ENCODE measurements at places on chromosomes 12 and 14.

- no peak for DNase-seq
Measured at GRCh38 chr14:61621444-61621843, 73.9 kb upstream of the HIF1A start.

DNA sequence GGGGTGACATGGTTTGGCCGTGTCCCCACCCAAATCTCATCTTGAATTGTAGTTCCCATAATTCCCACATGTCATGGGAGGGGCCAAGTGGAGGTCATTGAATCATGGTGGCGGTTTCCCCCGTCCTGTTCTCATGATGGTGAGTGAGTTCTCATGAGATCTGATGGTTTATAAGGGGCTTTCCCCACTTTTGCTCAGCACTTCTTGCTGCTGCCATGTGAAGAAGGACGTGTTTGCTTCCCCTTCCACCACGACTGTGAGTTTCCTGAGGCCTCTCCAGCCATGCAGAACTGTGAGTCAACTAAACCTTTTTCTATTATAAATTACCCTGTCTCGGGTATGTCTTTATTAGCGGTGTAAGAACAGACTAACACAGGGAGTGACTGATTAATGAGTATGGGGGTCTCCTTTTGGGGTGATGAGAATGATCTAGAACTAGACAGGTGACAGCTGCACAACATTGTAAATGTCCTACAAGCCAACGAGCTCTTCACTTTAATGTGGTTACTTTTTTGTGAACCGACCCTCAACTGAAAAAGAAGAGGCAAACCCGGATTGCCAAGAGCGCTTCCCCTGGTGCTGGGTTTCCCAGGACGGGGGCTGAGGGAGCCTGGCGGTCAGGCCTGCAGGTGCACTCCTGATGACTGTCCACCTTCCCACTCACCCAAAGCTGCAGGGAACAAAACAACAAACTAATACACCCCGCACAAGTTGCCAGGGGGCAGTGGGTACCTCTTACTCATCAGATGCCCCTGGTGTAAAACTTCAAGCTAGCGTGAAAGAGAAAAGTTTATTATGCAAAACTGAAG lies 90.1 kb downstream of the NCOR2 start:
- no peak for DNase-seq

DNA sequence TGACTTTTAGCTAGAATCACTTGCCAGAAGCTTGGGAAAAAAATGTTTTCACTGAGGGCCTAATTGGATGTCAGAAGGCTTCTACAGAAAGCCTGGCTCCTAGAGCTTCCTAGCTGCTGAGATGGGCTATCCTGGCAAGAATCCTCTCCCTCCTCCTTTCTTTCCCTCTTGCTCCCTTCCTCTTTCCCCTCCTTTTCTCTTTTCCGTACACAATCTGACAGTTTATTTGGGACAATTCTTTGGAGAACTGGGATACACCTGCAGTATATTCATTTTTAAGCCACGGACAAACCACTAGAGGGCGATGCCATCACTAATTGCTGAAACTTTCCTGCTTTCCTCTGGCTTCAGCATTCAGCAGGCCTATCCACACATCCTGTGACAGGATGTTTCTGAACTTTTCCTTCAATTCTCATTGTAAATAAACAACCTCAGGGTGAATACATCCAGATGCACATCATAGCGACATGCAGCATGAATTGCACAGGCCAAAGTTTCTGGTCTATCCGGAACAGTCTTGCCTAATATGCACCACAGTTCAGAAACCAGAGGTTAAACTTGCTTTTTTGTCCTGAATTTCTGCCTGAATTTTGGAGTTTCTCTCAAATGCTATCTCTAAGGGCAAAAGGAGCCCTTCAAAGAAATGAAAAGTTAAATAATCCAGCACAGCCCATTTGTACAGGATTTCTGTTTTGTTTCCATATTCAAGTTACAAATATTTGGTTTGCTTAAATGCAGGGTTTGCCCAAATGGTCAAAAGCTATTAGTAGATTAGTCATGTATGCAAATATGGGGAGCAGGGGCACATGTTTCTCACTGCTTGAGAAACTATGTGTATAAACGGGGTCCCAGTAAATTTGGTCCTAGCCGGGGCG lies 142.8 kb downstream of the PAWR start:
- DNase-seq = no peak

DNA sequence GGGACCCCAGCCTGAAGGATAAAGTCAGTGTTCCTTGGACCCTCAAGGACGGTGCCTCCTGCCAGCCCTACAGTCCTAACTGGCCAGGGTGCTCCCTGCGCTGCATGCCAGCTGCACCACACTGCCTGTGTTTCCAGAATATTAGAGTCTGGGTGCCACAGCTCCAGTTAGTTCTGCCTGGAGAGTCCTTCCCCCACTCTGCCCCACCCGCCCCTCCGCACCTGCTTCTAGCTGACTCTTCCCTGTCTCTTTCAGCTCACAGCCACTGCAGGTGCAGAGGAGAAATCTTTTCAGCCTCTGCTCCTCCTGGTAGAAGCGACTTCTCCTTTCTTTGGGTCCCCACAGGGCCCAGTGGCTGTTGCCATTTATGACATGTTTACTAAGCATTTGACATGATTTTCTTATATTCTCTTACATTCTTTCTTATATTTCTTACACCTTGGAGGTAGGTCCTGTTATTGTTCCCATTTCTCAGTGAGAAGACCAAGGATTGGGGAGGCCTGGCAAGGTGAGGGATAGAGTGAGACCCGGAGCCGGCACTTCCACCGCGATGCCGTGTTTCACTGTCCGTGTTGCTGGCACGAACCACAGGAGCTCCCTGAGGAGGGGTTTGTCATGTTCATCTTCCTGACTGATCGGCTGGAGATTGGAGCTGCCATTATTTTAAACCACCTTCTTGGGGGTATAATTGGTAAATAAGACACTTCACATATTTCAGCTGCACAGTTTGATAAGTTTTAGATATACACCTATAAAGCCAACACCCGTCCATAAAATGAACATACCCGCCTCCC lies 29.4 kb downstream of the SYNE3 start:
- DNase-seq = no peak

DNA sequence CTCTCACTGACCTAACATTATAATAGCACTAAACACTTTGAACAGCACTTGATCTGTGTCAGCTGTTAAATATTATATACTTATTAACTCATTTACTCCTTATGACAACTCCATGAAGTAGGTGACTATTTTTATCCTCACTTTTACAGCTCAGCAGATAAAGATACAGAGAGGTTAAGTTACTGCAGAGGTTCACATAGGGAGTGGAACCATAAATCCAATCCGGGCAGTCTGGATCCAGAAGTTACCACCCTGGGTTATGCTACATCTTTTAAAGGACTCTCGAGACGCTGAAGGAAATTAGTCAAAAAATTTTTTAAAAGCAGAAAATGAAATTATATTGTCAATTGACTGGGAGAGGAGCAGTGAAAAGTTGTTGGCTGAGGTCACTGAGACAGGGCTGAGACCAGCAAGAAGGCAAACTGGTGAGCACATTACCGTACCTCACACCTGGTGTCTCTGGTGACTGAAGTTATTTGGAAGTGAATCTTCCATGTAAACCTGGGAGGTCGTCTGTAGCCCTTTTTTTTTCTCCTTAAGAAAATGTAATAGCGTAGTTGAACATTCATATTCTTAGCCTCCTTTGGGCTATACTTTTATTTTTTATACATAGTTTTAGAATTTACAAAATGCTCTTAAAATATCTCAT lies 1.2 kb upstream of the RIMKLB start:
- no peak for DNase-seq

GRCh38 chr12:77102691-77103090 lies 37.3 kb upstream of the E2F7 start:
- no peak for DNase-seq

GRCh38 chr12:68491204-68491960 lies 119.3 kb upstream of the RAP1B start:
- DNase-seq = no peak

- DNase-seq = peak; percentile 52
Measured at GRCh38 chr12:6167327-6168280, 32.6 kb upstream of the CD9 start.

GRCh38 chr12:80374615-80375014 lies 69.4 kb upstream of the PTPRQ start:
- no peak for DNase-seq

DNA sequence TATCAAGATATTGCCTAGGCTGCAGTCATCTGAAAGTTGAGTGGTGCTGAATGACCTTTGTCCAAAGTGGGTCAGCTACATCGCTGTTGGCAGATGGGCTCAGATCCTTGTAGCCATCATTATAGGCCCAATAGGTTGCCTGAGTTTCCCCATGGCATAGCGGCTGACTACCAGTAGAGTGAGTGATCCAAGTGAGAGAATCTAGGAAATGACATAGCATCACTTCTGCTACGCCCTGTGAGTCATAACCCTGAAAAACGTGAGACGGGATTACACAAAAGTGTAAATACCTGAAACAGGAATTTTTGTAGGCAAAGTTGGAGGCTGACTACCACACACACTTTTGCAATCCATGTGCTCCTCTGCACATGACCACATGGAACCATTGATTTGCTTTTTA lies 273.3 kb downstream of the RPL10L start:
- DNase-seq = no peak

DNA sequence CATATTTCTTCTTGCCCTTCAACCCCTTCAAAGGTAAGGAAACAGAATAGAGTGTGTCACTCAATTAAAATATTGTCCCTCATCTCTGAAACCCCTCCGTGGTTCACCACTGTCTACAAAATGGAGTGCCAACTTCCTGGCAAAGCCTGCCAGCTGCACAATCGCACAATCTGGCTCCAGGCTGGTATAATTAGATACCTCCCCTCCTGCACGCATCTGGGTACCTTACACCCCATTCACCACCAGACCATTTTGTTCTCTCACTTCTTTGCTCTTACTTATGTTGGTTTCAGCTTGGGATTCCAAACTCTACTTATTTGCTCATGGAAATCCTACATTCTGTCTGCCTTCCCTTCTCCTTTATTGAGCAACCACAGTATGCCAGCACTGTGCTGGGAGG lies 314.9 kb downstream of the NUAK1 start:
- DNase-seq = no peak

GRCh38 chr14:21032326-21033132 lies 2.1 kb downstream of the RNASE13 start:
- DNase-seq = no peak

DNA sequence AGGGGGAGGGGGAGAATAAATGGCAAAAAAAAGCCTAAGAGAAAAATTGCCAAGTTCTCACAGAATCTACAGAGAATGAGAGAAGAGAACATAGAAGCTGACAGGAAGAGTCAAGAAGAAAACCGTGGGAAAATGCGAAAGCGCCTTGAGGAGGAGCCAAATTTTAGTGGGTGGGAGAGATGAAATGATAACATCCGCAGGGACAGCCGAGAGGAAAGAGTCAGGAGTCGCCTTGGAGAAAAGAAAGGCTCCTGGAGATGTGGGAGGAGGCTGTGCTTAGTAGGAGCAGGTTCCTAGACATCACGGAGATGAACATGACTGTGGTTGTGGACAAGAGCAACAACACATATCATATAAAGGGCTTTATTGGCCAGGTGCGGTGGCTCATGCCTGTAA lies 49.4 kb downstream of the PHLDA1 start:
- no peak for DNase-seq

DNA sequence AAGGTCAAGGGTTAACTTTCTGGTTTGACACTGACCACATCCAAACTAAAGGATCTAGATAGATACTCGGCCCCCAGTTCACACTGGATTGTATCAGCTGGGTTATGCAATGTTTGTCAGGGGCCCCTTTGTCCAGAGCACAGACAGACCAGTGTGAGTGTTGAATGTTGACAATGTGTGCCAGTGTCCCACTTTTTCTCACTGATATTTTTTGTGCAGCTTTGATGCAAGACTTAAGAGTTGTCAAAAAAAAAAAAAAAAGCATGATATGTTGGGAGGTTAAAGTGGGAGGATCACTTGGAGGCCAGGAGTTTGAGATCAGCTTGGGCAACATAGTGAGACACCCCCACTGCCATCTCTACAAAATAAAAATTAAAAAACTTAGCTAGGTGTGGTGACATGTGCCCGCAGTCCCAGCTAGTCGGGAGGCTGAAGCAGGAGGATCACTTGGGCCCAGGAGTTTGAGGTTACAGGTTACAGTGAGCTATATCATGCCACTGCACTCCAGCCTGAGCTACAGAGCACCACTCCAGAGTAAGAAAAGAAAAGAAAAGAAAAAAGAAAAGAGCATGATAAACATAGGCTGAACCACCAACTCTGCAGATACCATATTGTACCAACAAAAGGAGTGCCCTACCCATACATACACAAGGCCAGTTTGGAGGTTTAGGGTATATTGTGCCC lies 97.5 kb downstream of the LGR5 start:
- DNase-seq = no peak

DNA sequence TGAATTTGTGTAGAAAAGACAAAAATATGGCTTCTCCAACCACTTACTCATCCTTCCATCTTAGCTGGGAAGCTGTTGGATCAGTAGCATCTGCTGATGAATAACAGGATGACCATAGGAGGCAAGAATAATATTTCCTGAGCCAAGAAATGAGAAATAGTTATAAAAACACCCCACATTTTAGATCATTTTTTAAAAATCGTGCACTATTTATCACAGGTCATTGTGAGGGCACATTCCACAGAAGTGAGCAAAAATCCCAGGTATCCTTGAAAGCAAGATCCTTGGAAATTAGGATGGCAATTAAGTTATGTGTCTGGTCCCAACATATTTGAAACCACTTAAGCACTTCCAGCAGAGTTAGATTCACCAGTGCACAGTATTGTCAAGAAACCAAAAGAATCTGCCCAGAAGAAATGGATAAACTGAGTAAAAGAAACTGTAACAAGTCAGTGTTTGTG lies 8.4 kb downstream of the FAR2 start:
- DNase-seq = no peak

DNA sequence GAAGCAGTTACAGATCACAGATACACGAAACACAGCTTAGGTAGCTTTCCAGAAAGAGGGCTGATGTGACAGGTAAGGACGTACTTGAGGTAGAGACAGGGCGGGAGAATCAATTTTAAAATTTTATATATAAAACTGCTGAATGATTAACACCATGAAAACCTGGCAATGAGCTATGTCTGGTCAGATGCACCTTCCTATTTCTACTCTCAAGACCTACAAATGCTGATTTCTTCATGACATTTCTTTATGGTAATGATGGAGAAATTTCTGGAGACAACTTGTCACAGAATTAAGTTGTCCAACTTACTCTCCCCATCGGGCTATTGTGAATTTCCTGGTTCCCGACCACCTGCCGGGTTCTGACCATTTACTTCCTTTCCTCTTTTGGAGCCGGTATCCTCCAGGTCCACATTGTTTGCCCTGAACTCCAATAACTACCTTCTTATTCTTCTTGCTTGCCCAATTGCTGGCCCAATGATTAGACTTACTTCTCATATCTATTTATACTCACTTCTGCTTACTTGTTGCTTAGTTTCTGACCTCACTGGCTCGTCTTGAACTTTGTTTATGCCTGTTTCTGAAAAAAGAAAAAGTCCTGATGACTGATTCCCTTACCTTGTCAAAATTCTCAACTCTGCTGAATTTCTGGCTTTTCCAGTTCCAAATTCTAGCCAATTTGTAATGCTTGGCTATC lies 12.8 kb upstream of the ATP2B1 start:
- no peak for DNase-seq

- no peak for DNase-seq
Measured at GRCh38 chr14:81423504-81423903, 23.4 kb upstream of the STON2 start.
